Stimulated activated CD8-positive, alpha-beta memory T cell treated with anti-CD3 and anti-CD28 coated beads, Interleukin-2, amount 100 ng/mL, for 48 hours (primary cell): ENCODE measurements at places on chromosomes 4 and X.

GRCh38 chr4:39741401-39741800 lies 43.5 kb downstream of the UBE2K start:
- DNase-seq = no peak

GRCh38 chrX:65587616-65588526 lies 53.3 kb upstream of the LAS1L start:
- no peak for DNase-seq

DNA sequence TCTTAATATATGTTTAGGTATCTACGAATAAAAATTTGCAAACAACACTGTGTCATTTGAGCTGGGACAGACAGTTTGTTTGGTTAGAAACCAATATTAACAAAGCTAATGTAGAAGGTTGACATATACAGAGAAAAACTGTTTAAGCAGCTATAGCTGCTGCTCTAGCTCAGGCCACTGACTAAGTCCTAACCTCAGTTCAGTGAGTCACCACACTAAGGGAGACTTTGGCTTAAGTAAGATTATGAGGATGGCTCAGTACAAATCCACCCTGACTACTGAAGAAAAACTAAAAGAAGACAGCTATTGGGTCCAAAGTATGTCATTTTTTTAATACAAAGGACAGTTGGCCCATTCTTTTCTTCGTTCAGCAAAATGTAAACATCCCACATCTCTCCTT lies 717.3 kb upstream of the ACTRT1 start:
- DNase-seq = no peak

DNA sequence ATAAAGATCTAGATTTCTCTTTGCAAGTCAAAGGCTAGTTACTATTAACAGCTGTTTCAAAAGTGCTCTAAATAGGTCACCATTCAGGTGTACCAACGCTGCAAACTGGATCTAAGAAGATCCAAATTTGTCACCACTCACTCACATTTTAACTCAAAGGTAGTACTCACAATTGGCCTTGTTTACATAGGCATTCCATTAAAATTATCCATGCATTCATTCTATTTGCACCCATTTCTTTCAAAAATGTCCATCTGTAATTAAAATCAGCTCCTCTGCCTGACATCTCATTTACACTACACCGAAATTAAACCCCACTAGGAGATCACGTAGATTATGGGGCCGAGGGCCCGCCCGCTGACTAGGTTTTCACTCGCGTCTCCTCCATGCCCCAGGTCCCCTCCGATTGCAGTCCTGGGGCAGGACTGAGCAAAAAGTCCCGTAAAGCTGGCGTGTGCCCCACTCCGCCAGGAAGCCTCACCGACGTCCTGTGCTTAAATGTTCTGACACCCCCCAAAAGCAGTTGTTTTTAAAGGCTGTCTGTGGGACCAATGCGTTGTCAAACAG lies 1.3 kb upstream of the ING2 start:
- no peak for DNase-seq

- peak; percentile 58 for DNase-seq
These were observed 227.7 kb downstream of the BCOR start for GRCh38 chrX:39869846-39870601.
